NCI-H1417 (cell line): ENCODE measurements at places on chromosomes 11 and 22.

DNA sequence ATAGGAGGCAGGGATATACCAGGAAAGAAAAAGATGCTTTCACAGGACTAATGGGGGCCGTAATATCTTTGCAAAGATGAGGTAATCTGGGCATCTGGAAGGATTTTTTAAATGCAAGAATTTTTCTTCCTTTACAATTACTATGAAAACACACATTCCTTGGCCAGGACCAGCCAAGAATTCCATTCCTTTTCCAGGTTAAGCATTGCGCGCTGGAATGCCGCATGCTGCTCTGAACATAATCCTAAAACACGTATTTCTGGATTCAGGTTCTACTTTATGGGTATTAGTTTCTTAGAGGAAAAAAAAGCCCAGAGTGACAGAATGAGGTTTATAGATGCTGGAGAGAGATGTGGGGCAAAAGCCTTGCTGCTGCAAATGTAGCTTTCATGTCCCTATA, 99.4 kb upstream of the SORL1-AS1 start:
- no peak for DNase-seq

DNA sequence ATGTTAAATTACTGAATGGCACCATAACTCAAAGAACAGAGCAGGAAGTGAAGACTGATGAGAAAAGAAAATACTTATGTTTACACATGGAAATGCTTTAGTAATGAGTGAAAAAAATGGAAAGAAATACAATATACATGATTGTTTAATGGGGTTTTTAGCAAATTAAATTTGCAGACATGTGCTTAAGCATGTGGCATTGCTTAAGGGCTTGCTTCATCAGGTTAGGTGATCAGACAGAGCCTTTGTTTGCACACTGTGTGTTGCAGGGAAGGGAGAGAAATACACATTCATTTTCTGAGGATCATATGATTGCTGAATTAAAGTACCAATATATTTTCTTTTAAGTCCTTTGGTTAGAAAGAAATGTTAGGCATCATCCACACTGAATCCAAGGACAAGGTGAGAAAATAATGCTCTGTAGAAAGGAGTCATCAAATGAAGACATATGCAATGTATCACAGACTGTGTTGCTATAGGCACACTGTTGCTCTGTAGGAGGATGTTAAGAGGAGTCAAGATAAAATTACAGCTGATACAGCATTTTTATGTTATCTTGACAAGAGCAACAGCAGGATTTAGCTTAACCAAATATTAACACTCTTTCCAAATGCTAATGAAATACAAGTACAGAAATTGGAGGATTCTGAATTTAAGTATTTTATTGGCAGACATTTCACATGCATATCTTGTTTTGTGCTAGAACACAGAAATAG, 23.4 kb upstream of the ARHGAP20 start:
- no peak for DNase-seq

DNA sequence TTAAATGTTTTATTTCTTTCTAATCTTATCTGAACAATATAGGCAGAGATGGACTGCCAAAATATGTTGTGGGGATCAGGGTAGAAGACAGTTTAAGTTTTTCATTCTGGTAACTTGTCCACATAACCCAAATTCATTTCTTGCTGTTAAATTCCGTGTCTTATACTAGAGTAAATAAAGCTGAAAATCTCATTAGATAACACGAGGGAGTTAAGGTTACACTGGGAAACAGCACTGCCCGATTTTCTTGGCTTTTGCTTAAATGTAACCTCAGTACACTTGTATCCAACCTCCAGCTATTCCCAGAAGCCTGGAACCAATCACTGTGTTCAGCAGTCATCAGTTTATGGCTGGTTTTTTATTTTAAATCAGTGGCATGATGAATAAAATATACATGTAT, 48.2 kb downstream of the MICAL3 start:
- DNase-seq = no peak

- no peak for DNase-seq
These were observed 552.4 kb upstream of the ANO5 start for GRCh38 chr11:21640491-21640890.

GRCh38 chr22:38471237-38471636, 3.3 kb downstream of the KDELR3 start:
- no peak for DNase-seq

- no peak for DNase-seq
These were observed 72.9 kb upstream of the SEPTIN5 start for GRCh38 chr22:19641254-19641982.

DNA sequence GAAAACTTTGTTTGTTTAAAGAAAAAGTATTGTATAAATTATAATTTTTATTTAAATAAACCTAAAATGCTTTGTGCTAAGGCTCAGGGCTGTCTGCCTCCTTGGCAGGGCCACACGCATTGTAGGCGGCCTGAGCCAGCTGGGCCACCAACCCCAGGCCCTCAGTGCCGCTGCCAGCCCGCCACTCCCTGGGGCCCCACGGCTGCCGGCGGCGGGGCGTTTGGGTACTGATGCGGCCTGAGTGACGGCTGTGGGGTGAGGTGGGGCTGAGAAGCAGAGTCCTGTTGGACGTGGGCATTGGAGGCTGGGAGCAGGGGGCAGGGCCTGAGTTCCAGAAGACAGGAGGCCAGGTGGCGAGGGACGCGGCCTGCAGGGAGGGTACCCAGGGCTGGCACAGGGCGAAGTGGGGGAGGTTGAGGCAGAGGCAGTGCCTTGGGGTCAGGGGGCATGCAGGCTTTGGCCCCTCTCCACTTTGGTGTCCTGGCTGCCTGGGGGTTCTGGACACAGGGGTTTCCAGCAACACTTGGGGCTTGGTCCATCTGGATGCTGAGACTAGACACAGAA, 58.3 kb downstream of the CERK start:
- no peak for DNase-seq

DNA sequence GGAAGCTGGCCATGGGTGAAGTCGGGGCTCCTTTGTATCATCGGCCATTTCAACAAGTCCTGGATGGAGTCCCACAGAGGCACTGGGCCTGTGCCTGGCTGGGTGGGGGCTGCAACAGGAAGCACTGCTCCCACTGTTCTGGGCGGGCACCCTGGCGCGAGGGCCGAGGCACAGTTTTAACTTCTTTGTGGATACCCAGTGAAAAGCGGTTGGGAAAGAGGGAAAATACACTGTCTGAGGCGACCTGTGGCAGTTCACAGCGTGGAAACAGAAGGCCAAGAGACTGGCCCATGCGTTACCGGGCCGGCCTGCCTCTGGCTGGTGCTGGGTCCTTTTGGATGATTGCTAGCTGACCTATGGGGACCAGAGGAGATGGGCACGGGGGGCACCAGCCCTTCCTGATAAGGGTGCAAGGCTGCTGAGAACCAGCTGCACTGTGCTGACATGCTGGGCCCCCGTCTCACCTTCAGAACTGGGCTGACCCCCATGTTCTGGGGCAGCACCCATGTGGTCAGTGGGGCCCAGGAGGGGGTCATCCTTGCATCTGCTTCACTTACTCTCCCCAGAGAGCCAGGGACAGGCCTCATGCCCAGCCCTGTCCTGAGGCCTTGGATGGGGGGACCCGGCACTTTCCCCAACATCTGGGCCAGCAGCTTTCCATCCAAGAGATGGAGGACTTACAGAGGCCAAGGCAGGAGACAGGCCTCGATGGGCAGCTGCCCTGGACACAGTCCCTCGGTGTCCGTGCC, 4.2 kb downstream of the OVOL1 start:
- no peak for DNase-seq

DNA sequence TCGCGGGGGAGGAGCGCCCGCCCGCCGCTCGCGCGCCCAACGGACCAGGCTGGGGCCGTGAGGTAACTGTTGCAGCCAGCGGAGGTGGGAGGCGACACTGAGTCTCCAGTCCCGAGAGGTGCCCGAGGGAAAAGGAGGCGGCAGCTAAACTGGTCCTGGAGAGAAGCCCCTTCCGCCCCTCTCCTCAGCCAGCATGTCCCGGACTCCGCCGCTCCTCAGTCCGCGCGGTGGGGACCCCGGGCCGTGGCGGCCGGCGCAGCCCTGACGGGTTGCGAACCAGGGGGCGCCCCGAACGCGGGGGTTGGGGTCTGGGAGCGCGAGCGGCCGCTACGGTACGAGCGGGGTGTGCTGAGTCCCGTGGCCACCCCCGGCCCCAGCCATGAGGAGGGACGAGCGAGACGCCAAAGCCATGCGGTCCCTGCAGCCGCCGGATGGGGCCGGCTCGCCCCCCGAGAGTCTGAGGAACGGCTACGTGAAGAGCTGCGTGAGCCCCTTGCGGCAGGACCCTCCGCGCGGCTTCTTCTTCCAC, at the start of gene PDE3B:
PDE3B (plus strand) TSS at position 108 of the 529 bp plus-strand sequence; CDS start at position 380, 272 bp downstream.
- DNase-seq = peak; percentile 88

- DNase-seq = no peak
These were observed 26.5 kb downstream of the CTTN start for GRCh38 chr11:70424765-70425344.

- no peak for DNase-seq
These were observed 6.6 kb upstream of the USP2 start for GRCh38 chr11:119388103-119388502.

GRCh38 chr22:32615874-32616564, 141.4 kb downstream of the FBXO7 start:
- no peak for DNase-seq

DNA sequence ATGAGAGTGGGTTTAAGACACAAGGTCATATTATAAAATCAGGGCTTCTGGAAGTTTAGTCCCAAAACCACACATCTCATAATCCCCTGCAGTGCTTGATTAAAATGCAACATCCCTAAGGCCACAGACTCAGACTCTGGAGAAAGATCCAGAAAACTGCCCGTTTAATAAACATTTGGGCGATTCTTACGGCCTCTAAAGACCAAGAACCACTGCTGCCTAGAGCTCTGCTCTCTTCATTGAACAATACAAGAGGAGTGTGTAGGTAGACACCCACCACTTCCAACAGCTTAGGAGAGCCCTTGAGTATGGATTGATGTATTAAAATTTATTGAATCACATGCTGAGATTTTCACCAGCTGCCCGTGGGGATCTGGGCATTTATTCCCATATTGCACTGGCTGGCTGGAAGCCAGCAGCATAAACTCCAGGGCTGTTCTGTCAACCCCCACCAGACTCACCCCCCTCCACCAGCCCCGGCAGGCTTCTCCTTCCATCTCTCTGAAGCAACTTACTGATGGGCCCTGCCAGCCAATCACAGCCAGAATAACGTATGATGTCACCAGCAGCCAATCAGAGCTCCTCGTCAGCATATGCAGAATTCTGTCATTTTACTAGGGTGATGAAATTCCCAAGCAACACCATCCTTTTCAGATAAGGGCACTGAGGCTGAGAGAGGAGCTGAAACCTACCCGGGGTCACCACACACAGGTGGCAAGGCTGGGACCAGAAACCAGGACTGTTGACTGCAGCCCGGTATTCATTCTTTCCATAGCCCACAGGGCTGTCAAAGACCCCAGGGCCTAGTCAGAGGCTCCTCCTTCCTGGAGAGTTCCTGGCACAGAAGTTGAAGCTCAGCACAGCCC, 749 bp upstream of the BEST1 start:
- DNase-seq = peak; percentile 96

- DNase-seq = no peak
These were observed 33.1 kb upstream of the SPTBN2 start for GRCh38 chr11:66762088-66762487.

- no peak for DNase-seq
These were observed 39.5 kb upstream of the CUL5 start for GRCh38 chr11:107969219-107969618.
